Urinary bladder (tissue), 4 donors: ENCODE measurements at places on chromosomes 7 and 10.

GRCh38 chr10:34761453-34761852 is 53.6 kb downstream of the PARD3 start:
- DNase-seq = no peak

- no peak for DNase-seq
These were observed 178.2 kb upstream of the NRG3 start for GRCh38 chr10:81696609-81697388.

- DNase-seq = no peak
These were observed 96.8 kb downstream of the TNS3 start for GRCh38 chr7:47484923-47485639.

DNA sequence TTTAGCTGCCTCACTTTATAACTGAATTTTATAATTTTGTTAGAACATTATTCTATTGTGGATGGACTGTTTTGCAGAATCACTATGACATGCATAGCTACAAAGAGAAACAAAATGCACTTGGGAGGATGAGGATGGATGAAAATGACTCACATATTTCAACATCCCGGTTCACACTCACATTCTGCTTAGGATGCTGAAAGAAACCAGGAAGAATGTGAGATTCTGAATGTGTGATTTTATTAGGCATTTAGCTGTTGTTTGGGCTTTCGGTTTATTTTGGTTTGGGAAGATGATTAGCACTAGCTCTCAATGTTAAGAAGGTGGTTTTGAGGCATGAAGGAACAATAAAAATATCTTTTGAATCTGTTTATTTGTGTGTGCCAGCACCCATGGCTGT is 235.5 kb downstream of the SEMA3E start:
- no peak for DNase-seq

- DNase-seq = no peak
These were observed 156.4 kb downstream of the PRPF18 start for GRCh38 chr10:13743101-13743693.

DNA sequence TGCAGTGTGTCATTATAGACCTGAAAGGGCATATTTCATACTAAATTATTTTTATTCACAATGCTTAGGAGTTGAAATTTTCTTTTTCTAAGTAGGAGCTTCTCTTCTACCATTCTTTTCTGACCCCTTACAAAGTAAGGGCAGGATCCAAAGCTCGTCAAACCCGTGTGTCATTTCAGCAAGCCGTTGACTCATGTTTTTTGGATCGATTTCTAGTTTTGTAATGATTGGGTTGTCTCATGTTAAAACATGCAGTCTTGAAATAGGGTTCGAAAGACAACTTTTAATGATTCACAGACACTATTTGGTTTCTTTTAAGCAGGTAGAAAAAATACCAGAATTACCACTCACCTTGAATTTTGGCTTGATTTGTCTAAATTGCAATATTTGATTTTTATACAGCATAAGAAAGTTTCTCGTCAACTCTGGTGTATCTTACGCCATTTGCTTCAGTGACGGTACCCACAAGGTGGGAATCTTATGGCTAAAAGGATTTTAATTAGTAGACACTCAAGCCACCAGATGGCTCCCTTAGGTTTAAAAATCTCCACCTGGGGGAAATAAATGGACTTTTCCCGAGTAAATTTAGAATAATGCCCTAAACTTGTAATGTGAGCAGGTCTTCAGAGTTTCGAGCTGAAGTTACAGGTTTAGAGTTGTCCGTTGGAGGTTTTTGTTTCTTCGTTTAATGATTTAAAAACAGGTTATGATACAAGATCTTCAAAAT is 283.4 kb downstream of the CCDC3 start:
- DNase-seq = no peak

DNA sequence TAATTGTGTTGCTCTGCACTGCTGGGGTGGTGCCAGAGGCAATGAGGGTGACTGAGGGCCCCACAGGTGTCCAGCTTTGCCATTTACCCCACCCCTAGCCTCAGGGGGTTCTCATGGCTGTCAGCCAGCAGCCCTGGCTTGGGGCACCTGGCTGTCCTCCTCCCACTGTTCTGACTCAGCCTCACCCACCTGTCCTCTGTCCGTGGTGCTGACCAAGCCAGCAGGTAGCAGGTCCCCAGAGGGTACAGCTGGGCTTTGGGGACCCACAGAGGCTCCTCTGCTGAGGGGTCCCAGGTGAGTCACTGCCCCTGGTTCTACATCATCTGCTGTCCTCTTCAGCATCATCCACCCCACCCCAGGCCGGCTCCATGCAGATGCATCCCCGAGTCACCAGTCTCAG is 32.2 kb upstream of the ZNF716 start:
- DNase-seq = no peak

DNA sequence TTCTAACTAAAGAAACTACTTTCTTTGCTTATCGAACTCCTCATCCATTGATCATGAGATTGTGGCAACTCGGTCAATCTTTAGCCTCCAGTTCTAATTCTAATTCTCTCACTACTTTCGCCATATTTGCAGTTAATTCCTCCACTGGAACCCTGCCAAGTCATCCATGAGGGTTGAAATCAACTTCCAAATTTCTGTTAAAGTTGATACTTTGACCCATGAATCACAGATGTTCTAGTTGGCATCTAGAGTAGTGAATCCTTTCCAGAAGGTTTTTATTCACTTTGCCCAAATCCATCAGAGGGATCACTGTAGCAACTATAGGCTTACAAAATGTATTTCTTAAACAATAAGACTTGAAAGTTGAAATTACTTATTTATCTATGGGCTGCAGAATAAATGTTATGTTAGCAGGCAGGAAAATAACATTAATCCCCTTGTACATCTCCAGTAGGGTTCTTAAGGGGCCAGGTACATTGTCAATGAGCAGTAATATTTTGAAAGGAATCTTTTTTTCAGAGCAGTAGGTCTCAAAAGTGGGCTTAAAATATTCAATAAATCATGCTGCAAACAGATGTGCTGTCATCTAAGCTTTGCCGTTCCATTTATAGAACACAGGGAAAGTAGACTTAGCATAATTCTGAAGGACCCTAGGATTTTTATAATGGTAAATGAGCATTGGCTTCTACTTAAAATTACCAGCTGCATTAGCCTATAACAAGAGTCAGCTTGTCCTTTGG is 39.4 kb downstream of the CCDC71L start:
- no peak for DNase-seq

DNA sequence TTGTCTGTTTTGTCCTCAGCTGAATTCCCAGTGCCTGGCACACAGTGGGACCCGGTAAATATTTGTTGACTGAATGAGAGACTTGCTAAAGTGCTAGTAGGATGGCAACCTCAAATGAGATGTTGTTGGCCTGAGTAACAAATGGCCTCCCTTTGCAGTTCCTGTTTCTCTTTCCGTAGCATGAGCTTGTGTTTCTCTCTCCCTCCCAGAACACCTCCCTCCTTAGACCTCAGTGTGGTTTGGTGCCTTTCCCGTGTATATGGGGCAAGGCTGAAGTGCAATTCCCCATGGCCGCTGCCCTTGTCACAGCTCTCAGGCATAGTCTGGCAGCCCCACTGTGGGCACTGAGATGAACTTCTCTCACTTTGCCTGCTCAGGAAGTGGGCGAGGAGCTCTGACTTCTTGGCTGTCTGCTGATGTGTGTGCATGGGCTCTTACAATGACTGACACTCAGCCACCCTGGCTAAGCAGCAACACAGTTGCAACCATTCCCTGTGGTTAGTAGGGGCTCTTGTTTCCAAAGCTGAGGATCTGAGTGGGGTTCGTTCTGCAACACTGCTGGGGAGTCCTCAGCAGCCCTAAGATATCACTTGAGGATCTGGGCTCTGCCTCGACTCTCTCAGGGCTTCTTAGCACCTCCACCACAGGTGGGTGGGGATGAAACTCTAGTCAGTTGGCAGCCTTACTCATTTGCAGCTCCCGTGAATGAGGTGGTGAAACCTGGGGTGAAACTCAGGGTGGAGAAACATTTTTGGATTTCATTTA is 136.1 kb downstream of the ICA1 start:
- no peak for DNase-seq
